ENCODE measurements at places on chromosomes 2 and 18. TPM values are rescaled to one million over a fixed set of nuclear protein-coding genes. Genes with fewer than 3 reads are reported as not detected.

LGALSL gene
- total RNA-seq = 48.9 TPM

HNMT gene
- total RNA-seq = 43.6 TPM

AGAP1 gene
- 63.7 TPM for total RNA-seq

PLCL1 gene
- 26.5 TPM for total RNA-seq

LYPD6 gene
- total RNA-seq = 20.5 TPM

EIF4E2 gene
- 49.6 TPM for total RNA-seq

SP140 gene
- total RNA-seq = 2.1 TPM

AKAIN1 gene
- total RNA-seq = not detected

NFU1 gene
- 60.9 TPM for total RNA-seq

SETBP1 gene
- 42.0 TPM for total RNA-seq

VPS4B gene
- 45.4 TPM for total RNA-seq

KRTCAP3 gene
- total RNA-seq = 0.46 TPM

SCG2 gene
- 179 TPM for total RNA-seq

TBR1 gene
- 3.9 TPM for total RNA-seq

NMS gene
- total RNA-seq = not detected

PEX13 gene
- total RNA-seq = 61.1 TPM

HAAO gene
- 1.4 TPM for total RNA-seq

CCDC121 gene
- 6.7 TPM for total RNA-seq

TXNDC2 gene
- total RNA-seq = not detected

CYS1 gene
- total RNA-seq = 1.2 TPM

SLC39A6 gene
- total RNA-seq = 197 TPM

SKA1 gene
- 5.5 TPM for total RNA-seq

IL36A gene
- not detected for total RNA-seq

L3MBTL4 gene
- total RNA-seq = 19.8 TPM

ACMSD gene
- total RNA-seq = not detected

CFAP65 gene
- 2.3 TPM for total RNA-seq

ADD2 gene
- 236 TPM for total RNA-seq

EGR4 gene
- total RNA-seq = 0.23 TPM

SKOR2 gene
- 0.23 TPM for total RNA-seq

SH3RF3 gene
- 6.5 TPM for total RNA-seq

FBLN7 gene
- 6.2 TPM for total RNA-seq

MATN3 gene
- total RNA-seq = 5.1 TPM

NTSR2 gene
- 4.2 TPM for total RNA-seq

REG3G gene
- not detected for total RNA-seq

PUM2 gene
- total RNA-seq = 116 TPM

DSC2 gene
- 4.2 TPM for total RNA-seq

PJVK gene
- 3.9 TPM for total RNA-seq

COL6A3 gene
- total RNA-seq = 14.1 TPM

CYTIP gene
- 0.92 TPM for total RNA-seq

RGPD4 gene
- total RNA-seq = 0.23 TPM

UGT1A3 gene
- not detected for total RNA-seq

COPS7B gene
- 27.7 TPM for total RNA-seq

RTKN gene
- 11.1 TPM for total RNA-seq

ENOSF1 gene
- 9.2 TPM for total RNA-seq

PRSS56 gene
- 1.6 TPM for total RNA-seq

KLF7 gene
- total RNA-seq = 63.9 TPM

SERPINB4 gene
- total RNA-seq = not detected

LOXHD1 gene
- 0.23 TPM for total RNA-seq

SPP2 gene
- total RNA-seq = not detected

CTAGE1 gene
- not detected for total RNA-seq

TXNDC9 gene
- 56.1 TPM for total RNA-seq

SERPINE2 gene
- total RNA-seq = 73.6 TPM

LYPD6B gene
- 5.8 TPM for total RNA-seq

DYNAP gene
- not detected for total RNA-seq

DNER gene
- total RNA-seq = 289 TPM

STRN gene
- total RNA-seq = 32.3 TPM

TMEM198 gene
- total RNA-seq = 13.8 TPM

NFE2L2 gene
- total RNA-seq = 15.9 TPM

RAX gene
- 0.23 TPM for total RNA-seq

All from diencephalon (tissue), 1 donor.